Hematopoietic multipotent progenitor cell treated with erythropoietin and hydrocortisone succinate and interleukin-3 and kit ligand, for 17 days (in vitro differentiated cells): ENCODE measurements at places on chromosomes 6 and 20.

- DNase-seq: no peak
These were observed 90.4 kb downstream of the CD164 start for GRCh38 chr6:109291902-109292301.

DNA sequence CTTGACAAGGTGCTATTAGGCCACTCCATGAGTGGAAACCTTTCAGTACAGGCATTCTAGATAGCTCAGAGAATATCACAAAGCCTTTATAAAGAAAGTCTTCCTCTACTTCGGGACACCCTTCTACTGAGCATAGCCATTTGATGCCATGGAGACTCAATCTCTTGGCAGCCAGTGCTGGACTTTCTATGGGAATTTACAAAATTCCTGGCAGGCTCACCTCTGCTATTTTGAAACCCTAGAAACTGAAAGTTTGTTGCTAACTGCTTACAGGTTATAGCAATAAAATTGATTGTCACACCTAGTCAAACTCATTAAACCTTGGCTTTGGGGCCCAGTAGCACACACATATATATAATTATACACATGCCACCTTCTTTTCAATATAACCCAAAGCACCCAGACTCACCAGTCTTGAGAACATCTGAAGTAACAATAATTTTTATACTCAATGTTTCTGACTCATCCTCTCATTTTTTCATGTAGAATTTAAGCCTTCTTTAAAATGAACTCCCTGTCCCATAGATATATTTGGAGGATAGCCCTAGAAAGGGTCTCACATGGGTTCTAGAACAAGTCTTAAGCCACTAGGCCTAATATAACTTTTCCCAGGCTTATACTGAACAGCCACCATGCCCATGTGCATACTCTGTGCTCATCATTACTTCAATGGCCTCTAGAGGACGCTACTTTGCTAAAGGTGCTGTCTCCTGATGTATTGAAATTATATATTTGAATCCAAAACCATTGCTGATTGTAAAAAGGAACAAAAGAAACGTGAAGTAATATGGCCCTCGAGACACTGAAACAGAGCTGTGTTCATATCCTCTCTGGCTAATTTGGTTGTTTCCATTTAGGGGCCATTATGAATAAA is 368.1 kb upstream of the MARCKS start:
- no peak for DNase-seq

- no peak for DNase-seq
These were observed 693 bp upstream of the GNAS-AS1 start for GRCh38 chr20:58851221-58851968.

DNA sequence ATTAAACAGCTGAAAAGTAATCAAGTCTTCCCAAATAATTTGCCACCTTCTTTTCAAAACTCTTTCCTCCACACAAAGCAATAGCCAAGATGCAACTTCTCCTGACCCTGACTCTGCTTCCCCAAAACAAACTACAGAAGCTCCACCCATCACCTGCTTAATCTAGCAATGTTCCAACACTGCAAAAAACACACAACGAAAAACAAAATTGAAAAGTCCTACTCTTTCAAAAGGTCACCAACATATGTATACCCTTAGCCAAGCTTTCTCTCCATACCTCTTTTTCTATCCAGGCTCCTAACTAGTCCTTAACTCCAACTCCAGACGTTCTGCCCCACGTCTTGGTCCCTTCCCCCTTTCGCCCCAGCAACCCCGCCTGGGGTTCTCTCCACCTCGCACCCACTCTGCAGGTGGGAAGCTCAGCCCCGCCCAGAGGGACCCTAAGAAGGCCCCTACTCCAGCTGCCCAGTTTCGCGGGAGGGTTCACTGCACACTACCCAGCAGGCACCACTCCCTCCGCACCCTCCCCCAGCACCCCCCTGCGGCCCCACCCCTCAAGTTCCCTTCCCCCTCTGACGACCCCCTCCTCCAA is 717 bp downstream of the CSNK2A1 start:
- peak; percentile 41 for DNase-seq

DNA sequence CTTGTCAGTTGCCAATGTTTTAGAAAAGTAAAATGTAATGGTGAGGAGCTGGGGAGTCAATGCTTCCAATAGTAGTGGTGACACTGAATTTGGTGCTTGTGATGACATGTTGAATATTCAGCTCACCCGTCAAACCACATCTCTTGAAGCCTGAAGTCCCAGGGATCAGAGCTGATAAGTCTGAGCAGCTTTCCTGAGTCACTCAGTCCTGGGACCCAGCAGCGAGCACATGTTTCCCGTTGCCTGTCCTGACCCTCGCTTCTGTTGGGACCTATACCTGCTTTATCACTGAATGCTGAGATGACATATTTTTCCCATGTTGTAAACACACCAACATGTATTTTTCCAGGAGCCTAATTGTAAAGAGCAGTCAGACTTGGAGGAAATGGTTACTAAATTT is 693.6 kb downstream of the QKI start:
- DNase-seq: no peak

- no peak for DNase-seq
These were observed 70.8 kb upstream of the CD93 start for GRCh38 chr20:23156842-23157423.

- DNase-seq: no peak
These were observed 64.5 kb downstream of the ATP9A start for GRCh38 chr20:51703400-51704287.

DNA sequence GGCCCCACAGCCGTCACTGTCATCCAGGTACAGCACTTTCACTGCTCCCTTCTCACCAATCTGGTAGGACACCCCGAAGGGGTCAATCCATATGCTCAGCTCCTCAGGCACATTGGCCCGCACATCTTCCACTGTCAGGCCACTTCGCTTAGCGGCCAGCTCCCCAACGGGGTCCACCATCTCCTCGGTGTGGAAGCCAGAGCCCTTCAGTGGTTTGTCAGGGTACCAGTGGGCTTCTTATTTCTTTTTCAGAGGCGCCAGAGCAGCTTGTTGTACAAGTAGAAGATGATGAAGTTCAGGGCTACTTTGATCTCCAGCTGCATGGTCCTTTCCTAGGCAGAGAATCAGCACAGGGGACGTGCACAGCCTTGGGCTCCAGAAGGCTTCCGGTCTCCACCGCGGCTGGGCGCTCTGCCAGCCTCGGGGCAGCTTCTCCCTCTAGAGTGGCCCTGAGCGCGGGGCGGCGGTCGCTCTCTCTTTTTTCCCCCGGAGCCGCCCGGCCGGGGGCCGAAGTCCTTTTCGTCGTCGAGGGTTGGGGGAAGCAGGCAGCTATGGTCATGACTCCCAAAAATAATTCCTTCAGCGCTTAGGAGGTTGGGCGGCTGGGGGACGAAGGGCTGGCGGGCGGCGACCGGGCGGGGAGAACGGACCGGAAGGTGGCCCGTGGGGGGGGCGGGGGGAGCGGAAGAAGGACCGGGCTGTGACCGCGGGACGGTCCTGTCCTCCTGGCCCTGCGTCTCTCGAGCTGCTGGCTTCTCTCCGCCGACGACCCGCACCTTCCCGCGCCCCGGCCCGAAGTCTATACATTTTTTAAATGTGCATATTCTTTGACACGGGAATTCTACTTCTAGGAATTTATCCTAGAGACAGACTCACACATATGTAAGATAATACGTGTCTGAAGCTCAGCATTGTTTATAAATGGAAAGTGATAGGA is 6.5 kb upstream of the ZSCAN9 start:
- DNase-seq: peak; percentile 75

GRCh38 chr20:19404826-19405225 is 192.4 kb downstream of the SLC24A3 start:
- no peak for DNase-seq

DNA sequence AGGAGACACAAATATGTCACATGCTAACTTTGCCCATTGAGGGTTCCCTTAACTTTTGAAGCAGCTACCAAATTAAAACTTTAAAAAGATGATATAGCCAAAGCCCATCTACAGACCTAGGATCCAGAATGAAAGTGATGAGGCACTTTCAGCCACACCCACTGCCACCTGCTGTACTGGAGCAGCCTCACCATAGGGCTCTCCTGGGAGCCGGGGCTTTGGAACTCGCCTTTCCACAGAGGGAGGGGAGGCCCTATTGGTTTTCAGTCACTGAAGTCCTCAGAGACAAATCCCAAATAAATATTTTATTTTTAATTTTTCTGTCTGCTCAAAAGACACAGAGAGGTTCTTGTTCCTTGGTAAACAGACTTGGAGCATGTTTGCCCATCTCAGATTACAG is 238.1 kb upstream of the TAB2 start:
- DNase-seq: no peak

- DNase-seq: no peak
These were observed 35.0 kb upstream of the PHACTR3 start for GRCh38 chr20:59569305-59569704.

DNA sequence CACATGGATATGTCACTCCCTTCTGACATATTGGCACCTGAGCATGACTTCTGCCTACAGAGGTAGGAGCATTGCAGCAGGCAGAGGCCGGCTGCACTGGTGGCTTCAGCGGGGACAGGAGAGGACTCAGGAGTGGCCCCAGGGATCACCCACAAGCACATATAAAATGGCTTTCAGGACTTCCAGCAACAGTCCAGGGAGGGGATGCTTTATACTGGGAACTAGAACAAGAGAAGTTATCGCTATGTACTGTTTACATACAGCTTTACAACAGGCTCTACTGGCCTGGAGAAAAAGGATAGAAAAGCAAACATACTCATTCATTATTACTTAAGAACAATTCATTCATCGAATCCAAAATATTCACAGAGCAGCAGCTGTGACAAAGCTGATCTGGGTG is 337.8 kb downstream of the THBS2 start:
- DNase-seq: no peak

GRCh38 chr6:42046464-42047212 is 3.7 kb upstream of the TAF8 start:
- DNase-seq: no peak

- DNase-seq: no peak
These were observed 425 bp downstream of the HBS1L start for GRCh38 chr6:135054226-135054568.

DNA sequence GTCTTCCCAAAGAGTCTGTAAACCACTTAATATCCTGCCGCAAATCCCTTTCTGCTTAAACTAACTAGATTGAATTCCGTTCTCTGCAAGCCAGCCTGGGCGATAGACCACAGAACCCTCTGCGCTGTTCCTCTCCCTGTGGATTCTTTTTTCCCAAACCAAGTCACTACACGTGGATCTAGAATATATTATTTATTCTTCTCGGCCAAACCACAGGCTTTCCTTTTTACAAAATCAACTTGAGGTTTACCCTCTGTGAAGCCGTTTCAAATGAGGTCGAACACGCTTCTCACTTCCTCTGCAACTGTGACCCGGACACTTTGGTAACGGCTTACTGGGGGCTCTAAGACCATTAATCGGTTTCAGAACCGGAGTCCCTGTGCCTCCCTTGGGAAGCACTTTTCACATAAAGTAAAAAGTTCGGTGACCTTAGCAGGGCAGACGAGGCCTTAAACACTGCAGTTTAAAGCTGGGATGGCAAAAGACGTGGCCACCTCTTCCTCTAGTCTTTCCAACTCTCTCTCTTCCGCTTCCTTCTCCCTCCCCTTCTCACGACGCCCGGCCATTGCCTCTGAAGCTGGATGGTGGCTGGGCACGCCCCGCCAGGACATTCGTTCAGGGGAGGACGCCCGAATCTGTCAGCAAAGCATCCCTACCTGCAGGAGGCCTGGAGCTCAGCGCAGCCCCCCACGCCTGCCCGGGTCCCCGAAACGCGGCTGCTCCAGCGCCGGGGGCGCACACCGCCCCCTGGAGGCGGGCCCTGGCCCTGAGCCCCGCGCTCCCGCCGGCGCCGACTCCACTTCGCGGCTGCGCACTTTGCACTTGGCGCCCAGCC is 55.0 kb upstream of the FOXC1 start:
- DNase-seq: no peak

DNA sequence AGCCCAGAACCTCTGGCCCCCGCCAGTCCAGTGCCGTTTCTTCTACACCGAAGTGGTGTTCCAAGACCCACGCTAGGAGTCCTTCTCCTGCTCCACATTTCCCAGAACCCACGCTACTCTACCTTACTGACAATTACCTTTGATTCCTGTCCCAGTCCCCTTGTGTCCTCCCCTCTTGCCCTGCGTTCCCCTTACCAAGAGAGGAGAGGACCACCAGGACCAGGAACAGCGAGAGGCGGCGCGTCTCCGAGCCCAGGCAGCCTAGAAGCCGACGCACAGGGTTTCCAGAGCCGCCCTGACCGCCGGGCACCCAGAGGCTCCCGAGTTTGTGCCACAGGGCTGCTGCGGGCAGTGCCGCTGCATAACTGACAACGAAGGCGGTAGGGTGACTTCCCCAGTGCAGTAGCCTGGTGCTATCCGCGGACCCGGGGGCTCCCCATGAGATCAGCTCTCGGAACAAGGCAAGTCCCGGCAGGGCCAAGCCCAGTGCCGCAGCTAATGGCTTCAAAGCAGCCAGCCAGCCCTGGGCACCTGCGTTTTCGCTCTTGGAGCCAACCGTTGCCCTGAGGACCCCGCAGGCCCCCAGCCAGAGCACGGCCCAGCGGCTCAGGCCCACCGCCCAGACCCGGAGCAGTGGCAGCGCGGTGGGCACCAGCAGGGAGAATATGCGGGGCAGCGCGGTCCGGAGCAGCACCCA is 512 bp downstream of the TAP1 start:
- peak; percentile 50 for DNase-seq

DNA sequence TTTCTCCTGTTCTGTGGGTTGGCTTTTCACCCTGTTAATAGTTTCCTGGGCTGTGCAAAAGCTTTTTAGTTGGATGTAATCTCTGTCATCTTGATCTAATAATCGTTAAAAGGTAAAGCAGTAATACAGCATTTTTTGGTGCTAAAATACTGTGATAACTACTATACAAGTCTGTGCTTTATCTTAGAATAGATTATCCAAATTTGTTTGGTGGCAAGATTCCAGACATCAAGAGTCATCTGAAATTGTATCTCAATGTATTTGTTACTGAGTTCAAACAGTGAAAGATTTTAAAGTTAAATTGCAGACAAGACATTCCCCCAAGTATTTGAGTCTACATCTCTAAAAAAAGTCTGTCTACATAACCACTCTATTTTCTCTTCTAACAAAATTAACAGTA is 18.8 kb downstream of the TBPL1 start:
- peak; percentile 31 for DNase-seq

DNA sequence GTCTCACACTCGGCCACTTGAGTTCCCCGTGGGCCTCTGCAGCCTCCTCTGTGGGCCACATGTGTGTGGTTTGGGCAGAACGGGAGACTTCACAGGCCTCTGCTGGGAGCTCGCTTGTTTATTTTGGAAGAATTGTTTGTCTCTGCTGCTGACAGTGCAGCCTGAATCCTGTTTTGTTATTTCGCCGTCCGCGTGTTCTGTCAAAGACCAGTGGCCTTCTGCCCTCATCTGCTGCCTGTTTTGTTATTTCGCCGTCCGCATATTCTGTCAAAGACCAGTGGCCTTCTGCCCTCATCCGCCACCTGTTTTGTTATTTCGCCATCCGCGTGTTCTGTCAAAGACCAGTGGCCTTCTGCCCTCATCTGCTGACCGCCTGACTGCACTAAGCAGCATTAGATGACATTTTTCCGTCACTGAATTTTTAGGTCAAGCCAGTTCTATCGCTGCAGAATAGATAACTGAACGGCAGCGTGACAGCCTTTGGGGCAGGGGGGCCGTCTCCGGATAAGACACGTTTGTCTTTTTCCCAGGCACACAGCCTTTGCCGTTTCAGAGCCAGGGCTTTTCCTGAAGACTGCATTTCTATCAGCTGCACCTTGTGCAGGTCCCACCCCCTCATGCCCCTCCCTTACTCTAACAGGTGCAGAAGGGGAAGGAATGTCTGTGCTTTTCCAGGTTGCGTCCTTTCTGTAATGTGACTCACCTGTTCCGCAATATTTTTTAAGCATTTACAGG is 158.5 kb upstream of the AFDN start:
- DNase-seq: no peak
